ENCODE measurements at places on chromosomes 1 and 21.

DNA sequence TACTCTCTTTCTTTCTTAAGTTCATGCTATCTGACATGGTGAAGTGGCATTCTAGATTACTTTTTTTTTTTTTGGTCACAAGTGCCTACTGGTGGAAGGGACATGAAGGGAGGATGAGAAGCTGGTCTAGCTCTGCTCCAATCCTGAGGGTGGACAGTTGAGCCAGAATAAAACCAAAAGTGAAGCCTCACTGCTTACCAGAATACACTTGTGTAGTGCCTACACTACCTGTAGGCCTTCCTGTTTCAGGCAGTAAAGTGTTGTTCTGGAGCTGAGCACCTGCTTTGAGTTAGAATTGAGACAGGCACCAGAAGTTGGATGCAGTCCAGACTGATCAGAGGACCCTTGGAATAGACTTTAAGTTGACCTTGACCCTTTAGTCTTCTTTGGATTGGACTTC is 40.4 kb upstream of the APOBEC4 start:
- DNase-seq: no peak

GRCh38 chr1:111199881-111200801 is at the start of gene DENND2D:
DENND2D (minus strand) TSS chr1:111200646; CDS start chr1:111200459, 187 bp downstream.
- DNase-seq: no peak

DNA sequence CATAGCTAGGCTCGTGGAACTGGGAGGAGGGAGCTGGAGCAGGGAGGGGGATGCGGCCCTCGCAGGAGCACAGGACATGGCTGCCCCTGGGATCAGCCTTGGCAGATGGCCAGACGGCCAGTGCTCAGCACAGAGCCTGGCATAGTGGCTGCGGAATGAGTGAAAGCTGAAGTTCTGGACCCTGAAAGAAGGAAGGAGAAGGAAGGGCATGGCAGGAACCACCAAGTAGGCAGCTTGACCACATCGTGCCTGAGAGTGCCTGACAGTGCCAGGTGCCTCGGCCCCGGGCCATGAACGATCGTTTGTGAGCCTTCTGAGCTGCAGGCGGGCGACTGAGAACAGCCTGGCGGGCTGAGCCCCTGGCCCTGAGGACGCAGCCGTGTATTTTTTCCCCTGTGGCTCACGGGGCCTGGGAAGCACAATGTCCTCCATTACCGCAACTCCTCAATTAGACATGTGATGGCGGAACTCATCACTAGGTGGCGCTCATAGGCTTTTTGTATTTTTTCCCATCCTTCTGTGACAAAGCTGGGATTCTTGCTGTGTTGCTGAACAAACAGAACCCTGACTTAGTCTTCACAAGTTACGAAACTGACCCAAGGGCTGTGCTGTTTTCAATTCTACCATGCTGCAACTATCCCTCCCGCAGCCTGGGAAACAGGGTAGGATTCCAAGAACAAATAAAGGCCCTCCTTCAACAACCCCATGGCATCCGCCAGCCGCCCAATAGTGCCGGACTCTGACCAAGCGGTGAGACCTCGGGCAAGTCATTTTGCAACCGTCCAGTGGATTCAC is 29.9 kb upstream of the TMEM61 start:
- peak; percentile 80 for DNase-seq

DNA sequence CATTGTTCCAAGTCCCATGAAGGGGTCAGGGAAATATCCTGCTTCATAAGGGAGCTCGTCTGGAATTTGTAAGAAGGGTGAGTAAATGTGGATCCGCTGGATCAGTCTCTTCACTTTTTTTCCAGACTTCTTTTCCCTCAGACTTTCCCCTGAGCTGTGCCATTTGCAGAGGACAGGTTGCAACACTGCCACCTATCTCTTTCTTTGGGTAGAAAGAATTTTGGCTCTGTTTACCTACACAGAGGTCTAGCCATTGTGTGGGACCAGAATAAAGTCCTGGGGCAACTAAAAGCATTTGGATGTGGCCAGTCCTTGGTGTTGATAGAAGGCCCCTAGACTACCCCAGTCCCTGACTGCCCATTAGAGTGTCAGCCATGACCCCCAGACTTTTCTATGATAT is 1146.7 kb upstream of the PRMT6 start:
- DNase-seq: no peak

DNA sequence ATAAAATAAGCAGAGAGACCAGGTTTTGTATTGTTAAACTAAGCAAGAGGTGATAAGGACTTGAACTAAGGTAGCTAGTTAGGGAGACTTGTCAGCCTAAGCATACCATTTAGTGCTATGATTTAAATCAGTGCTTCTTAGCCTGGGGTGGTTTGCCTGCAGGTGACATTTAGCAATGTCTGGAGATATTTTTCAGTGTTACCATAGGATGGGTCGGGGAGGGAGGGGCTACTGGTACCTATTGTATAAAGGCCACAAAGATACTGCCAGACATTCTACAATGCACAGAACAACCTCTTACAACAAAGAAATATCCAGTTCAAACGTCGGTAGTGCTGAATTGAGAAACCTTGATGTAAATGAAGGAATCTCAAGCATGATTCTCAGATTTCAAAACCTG is 3.3 kb downstream of the ATP5PB start:
- DNase-seq: no peak

- DNase-seq: no peak
Measured at GRCh38 chr1:52037402-52037814, 3.8 kb upstream of the KTI12 start.

DNA sequence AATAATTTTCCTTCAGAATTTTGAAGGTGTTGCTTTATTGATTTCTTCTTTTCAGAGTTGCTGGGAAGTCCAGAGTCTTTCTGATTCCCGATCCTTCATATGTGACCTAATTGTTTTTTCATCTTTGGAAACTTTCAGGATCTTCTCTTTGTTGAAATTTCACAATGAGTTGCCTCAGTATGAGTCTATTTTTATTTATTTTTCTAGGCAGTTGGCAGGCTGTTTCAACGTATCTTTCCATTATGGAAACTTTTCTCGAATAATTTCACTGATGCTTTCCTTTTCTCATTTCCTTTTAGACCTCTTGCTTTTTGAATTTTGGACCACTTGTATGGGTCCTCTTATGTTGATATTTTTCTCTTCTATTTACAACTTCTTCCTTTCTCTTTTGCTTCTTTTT is 354.3 kb downstream of the TGFB2 start:
- DNase-seq: no peak

- DNase-seq: no peak
Measured at GRCh38 chr1:230262867-230263567, 163.1 kb downstream of the PGBD5 start.

DNA sequence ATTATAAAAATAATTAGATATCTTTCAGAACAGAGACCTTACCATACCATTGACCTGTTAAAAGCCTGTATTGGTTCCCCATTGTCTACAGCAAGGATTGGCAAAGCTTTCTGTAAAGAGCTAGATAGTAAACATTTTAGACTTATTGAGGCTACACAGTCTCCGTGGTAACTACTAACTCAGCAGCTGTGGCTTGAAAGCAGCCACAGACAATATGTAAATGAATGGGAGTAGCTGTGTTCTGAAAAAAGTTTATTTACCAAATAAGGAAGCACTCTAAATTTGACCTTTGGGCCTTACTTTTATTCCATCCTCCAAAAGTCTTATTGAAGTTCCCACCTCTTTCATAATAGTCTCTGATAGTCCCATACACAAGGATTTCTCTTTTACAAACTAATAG is 39.7 kb downstream of the NUP210L start:
- no peak for DNase-seq

- DNase-seq: no peak
Measured at GRCh38 chr1:205714906-205715246, 34.6 kb upstream of the SLC45A3 start.

- no peak for DNase-seq
Measured at GRCh38 chr1:40081871-40082270, 15.2 kb downstream of the PPT1 start.

DNA sequence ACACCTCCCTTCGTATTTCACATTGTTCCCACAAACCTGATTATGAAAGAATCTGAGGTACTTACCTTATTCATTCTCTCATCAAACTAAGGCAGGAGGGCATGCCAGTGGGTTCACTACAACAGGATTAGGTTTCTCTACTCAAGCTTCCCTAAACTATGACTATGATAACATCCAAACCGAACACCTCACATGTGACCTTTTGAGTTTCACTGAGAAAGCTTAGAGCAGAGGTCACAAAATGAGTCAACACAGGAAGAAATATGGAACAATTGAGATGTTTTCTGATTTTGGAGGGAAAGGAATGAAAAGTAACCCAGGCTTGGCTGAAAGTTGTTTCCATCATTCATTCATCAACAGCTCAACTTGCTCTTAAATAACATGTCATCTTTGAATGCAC is 24.1 kb downstream of the UBR4 start:
- no peak for DNase-seq

- no peak for DNase-seq
Measured at GRCh38 chr21:45130324-45130774, 56.0 kb downstream of the ADARB1 start.

- no peak for DNase-seq
Measured at GRCh38 chr1:45346473-45346872, 6.2 kb upstream of the MUTYH start.

DNA sequence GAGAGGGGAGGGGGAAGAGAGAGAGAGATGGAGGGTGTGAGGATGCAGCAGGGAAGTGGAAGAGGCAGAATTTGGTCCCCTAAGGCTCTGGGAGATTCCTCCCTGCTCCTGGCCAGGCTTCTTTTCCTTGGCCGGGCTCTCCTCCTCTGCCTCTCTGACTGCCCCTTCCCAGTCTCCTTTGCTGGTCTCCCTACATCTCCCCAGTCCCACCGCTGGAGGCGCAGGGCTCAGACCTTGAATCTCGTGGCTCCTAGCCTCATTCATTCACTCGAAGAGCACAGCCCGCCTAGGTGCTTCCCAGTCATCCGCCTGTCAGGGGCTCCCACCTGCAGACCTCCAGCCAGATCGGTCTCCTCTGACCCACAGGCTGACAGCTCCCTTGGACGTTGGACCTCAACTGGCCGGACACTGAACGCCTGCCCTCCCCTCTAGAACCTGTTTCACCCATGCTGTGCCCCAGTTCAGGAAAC is 76.5 kb downstream of the VWA5B1 start:
- peak; percentile 81 for DNase-seq

GRCh38 chr1:221994274-221994698 is 252.4 kb upstream of the DUSP10 start:
- DNase-seq: no peak

- no peak for DNase-seq
Measured at GRCh38 chr1:23198373-23198772, 18.9 kb downstream of the HTR1D start.

DNA sequence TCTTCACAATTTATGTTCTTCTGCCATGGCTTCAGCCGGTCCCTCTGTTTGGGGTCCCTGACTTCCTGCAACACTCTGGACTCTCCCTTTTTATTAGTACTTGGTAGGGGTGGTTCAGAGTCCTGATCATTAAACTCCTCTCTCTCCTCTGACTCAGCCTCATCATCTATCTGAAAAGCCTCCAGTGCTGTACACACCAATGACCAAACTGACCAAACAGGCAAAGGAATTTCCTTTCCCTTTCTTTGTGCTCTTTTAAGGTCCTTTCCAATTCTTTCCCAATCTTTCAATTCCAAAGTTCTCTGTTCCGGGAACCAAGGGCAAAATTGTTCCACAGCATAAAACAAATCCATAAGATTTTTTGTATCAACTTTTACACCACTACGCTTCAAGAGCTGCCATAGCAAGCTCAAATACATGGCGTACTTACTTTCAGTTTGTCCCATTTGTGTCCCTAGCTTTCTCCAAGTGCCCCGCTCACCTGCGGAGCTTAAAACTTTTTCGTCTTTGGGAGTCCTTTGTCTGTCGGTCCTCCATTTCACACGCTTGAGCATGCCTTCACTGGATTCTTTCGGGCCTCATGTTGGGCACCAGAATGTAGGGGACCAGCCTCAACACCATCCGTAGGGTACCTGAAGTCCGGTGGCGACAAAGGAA is 9.6 kb downstream of the DAP3 start:
- no peak for DNase-seq

- no peak for DNase-seq
Measured at GRCh38 chr1:33263890-33264504, 7.7 kb downstream of the ZNF362 start.

GRCh38 chr1:61083807-61084440 is 1.6 kb downstream of the NFIA start:
- no peak for DNase-seq

GRCh38 chr1:76511558-76512179 is 355.6 kb upstream of the ST6GALNAC5 start:
- no peak for DNase-seq

- no peak for DNase-seq
Measured at GRCh38 chr1:33468967-33469366, 3.5 kb upstream of the ZSCAN20 start.

DNA sequence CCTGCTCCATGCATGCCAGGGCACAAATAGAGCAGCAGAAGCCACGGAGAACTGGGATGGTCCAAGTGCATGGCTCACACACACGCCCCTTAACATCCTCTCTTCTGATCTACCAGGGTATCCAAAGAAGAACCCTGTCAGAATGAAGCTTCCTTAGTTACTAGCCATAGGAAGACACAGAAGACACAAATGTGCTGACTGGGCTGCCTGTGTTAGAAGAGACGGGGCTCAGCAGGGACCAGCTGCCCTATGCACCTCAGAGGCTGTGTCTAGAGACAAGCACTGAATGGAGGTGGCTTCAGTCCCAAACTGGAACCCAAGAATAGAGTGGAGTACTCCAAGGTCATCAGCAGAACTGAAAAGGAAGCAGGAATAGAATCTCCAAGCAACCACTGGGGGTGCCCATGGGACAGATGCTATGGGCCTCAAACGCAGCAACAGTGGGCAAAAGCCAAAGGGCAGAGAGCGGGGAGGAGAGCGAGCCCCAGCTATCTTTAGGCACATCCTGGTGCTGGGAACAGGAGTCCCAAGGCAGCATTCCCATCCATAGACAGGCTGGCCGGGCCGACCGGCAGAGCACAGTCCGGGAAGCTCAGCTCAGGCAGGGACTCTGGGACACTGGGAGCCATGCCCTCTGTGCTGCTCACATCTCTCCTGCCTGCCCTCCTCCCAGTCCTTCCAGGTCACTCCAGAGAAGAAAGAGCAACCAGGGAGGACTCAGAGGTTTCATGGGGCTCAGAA is 9.5 kb downstream of the SLC6A9 start:
- no peak for DNase-seq

GRCh38 chr1:2948001-2948750 is 73.1 kb upstream of the ACTRT2 start:
- no peak for DNase-seq

Measured in glutamatergic neuron (in vitro differentiated cells).